Stimulated activated CD4-positive, alpha-beta T cell treated with anti-CD3 and anti-CD28 coated beads, Interleukin-4, amount 100 ng/mL, for 48 hours (primary cell): ENCODE measurements at places on chromosomes 2 and 18.

DNA sequence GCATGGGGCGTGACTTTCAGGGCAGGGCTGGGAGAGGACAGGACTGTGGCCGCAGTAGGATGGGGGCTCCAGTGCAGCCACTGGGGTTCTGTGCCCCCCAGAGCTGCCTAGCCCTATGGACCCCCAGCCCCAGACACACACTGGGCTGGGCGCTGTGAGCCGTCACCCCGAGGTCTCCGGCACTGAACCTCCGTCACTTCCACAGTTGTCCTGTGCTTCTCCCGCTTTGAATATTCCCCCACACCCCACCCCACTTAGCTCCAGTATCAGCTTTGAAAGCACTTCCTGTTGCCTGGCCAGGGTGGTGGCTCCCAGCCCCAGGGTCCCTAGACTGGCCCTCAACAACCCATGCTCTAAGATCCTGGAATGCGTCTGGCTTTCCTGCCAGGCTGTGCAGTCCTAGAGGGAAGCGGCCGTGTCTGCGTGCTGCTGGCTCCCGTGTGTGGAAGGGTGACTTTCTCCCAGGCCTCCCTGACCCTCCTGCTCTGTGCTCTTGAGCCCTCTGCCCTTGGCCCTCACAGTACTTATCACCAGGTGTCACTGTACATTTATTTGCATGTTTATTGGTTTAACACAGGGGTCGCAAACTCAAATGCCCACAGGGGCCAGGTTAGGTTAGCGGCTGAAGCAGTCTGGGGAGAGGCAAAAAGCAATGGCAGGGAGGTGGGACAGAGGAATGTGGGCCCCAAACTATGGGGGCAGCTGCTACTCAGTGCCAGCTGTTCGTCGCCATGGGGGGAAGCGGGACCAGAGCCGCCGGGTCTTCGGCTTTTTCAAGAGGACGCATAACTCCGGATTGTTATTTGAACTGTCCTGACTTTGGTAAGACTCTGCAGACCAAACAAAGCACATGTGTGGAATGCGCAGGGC is 9.9 kb downstream of the OBSL1 start:
- DNase-seq = no peak

- DNase-seq = no peak
Measured at GRCh38 chr2:510839-511238, 166.4 kb downstream of the TMEM18 start.

- no peak for DNase-seq
Measured at GRCh38 chr2:24969784-24970183, 2.0 kb downstream of the DNAJC27 start.

DNA sequence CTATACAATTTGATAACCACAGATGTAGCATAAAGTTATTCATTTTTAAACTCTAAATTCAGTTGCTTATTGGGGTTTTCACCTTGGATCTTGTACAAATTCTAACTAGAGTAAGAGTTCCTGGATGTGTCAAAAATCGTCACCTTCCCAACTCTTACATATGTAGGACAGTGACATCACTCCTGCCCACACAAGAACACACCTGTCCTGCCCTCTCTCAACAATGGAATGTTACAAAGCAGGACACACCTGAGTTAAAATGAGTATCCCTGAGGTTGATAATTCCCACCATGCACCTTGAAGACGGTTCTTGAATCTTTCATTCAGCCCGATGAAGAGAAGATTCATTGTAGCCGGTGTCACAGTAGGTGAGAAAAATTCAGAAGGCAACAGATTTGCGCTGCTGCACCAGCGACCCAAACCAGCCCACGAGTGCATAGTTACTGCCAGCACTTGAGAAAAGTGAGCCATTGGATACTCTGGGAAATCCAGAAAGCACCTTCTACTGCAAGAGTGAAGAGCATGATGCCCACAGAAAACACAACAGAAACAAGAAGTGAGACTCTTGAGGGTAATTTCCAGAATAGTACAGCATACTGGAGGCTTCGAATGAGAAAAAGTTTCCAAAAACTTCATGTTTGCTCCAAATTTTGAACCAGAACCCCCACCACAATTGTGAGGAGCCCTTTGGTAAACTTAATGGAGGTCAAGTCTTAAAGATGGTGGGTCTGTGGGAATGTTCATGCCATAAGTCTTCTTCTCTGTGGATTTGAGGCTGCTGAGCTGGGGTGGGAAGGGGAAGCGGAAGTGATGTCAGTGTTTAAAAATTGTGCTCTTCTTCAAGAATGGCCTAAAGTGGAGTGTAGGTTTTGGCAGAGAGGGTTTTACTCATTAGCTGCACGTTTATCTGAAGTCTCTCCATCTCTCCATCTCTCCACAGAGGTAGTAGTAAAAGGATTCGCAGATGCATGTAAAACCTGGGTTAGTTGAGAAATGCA is 34.7 kb upstream of the ADAM23 start:
- DNase-seq = no peak

DNA sequence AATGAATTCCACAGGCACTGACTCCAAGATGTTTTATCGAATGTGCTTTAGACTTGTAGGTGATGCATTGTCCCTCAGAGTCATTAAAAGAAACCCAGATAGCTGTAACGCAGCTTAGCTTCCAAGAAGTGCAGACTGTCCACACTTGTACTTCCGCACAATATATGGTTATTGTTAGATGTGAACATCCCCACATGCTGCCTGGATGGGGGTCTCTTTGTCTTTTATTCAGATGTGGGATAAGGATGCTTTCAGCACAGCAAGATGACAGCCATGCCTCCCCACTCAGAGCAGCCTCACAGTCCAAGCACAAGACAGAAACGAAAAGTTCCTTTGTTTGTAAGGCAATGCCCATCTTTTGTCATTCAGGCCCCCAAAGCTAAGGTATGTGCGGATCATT is 416.6 kb downstream of the HRH4 start:
- DNase-seq = no peak

DNA sequence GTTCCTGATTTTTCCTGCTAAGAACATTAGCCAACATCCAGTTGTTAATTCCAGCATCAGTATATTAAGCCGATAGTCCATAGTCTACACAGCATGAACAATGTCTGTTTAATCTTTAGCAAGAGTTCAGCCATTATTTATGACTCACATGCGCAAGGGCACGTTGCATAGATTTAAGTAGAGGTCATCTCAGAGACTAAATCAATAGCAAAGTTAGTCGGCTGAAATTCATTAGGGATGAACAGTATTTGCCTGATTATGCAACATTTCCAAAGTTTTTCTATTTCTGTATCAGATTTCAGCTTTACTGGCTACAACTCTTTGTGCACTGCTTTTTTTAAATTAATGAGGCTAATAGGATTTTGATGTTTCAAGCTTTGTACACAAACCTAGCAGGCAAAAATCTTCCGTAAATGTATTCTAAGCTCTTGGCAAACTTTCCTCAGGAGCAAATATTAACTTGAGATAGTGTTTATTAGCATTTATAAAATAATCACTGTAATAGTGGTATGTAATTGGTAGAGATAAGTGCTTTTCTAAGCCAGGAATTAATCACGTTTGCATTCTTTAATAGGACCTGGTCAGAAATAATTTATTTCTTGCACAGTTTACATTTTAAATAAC is 578.7 kb upstream of the ID2 start:
- no peak for DNase-seq

- no peak for DNase-seq
Measured at GRCh38 chr18:5197032-5197434, at the start of gene AKAIN1. TSS of gene AKAIN1 (minus strand) at chr18:5197257. CDS start at chr18:5197053, 204 bp downstream.

GRCh38 chr2:133972297-133972696 is 281.6 kb upstream of the MGAT5 start:
- no peak for DNase-seq
